Karpas-422 (cell line): ENCODE measurements at places on chromosomes 12 and 14.

- no peak for DNase-seq
Observed at GRCh38 chr14:87613881-87614280, 379.1 kb downstream of the GALC start.

GRCh38 chr12:124779161-124780141 is 84.2 kb downstream of the SCARB1 start:
- no peak for DNase-seq

GRCh38 chr12:23066095-23066494 is 441.1 kb downstream of the ETNK1 start:
- DNase-seq, result no peak

- DNase-seq, result no peak
Observed at GRCh38 chr14:23143911-23144310, 24.9 kb upstream of the CEBPE start.

GRCh38 chr14:99679996-99680395 is 4.1 kb upstream of the CYP46A1 start:
- no peak for DNase-seq

GRCh38 chr12:55694651-55695050 is 13.1 kb downstream of the ITGA7 start:
- DNase-seq, result no peak

DNA sequence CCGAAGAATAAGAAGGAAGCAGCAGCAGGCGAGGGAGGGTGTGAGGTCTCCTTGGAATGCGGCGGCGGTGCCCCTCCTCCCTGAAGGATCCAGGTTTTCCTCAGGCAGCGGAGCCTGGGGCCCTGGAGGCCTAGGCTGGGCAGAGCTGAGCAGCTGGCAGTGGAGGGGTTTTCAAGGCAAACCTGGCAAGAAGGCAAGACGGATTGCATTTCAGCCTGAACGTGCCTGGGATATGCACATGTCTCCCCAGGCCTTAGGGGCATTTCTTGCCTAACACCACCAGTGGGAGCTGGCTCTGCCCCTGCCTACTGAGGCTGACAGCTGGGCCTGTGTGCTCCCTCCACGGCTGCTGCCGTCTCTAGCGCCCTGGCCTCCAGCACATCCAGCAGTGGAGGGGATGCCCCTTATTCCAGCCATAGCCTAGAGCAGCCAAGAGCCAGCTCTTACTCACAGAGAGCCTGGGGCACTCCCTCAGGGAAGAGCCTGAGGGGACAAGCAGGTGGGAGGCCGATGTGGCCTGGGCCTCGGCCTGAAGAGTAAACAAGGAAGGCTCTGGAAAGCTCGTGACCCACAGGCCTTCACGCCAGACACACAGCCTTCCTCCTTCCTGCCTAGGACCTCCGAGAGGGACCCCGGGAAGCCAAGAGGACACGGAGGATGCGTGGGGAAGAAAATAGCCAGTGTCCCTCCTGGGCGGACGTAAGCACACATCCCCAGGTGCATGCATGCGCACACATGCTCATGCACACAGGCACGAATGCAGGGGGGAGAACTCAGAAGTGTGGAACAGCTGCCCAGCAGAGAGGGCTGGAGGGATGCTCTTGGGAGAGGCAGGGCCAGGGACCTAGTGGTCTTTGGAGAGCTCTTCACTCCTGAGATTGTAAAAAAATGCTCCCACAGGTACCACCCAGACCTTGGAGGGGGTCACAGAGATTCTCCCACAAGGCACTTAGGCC is 23.0 kb upstream of the EIF2B2 start:
- DNase-seq, result peak; percentile 68

GRCh38 chr12:6539707-6540134 is 5.4 kb downstream of the GAPDH start:
- DNase-seq, result peak; percentile 86

DNA sequence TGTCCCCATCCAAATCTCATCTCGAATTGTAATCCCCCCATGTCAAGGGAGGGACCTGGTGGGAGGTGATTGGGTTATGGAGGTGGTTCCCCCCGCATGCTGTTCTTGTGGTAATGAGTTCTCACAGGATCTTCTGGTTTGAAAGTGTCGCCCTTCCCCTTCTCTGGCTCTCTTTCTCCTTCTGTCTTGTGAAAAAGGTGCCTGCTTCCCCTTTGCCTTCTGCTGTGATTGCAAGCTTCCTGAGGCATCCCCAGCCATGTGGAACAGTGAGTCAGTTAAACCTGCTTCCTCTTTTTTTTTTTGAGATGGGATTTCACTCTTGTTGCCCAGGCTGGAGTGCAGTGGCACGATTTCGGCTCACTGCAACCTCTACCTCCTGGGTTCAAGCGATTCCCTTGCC is 104.0 kb downstream of the CCDC91 start:
- peak; percentile 71 for DNase-seq

- no peak for DNase-seq
Observed at GRCh38 chr12:76946446-76946845, 67.6 kb upstream of the CSRP2 start.

DNA sequence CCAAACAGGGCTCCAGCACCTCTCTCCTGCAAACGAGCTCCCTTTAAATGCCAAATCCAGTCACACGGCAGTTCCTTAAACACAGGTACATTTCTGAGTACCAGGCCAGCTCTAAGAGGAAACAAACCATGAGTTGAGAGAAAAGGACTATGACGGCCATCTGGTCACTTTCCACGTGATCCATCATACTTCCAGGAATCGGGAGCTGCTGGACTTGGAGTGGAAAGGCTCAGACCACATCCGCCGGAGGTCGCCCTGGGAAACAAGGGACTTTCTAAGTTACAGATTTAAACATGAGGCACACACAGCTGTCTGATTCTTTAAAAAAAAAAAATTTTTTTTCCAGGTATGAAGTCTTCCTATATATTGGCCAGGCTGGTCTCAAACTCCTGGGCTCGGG is 39.2 kb downstream of the ACADS start:
- DNase-seq, result no peak

DNA sequence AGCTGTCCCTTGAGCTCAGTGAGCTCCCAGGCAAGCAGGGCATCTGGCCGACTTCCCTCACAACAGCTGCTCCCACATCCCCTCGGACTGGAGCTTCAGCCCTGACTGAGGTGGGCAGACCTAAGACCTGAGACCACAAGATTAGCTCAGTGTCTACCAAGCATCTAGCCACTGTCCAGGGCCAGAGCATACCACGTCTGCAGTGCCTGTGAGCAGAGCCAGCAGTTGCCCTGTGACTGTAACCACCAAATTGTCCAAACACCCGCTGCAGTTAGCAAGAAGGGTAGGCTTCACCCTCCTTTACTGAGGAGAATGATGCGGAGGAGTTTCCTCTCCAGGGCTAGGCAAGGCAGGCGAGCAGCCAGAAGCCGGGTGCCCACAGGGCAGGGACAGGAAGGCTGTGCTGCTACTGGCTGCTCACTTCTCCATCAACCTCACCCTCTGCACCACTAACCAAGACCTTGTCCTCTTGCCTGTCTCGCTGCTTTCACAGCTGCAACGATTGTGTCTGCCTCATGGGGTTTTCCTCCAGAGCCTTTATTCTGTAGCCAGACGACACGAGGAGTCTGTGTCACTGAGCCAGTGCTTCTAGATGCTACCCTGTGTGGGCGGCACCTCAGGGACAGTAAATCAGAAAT is 53.9 kb downstream of the ANAPC7 start:
- no peak for DNase-seq

DNA sequence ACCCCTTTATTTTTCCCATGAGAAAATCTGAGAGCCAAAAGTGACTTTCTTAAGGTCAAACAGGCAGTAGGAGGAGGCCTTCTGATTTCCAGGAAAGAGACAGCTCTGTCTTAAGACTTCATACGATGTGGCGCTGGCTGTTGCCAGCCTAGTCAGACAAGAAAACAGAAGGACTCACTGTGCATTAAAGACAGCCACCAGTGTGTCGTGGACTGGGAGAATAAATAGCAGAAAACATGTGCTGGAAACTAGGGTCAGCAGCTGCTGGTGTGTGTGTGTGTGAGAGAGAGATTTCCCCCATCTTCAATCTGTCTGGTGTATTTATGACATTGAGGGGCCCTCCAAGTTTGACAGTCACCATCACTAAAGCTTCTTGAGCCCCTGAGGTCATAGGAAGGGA is 708.6 kb upstream of the TMEM132C start:
- DNase-seq, result no peak

- peak; percentile 96 for DNase-seq
Observed at GRCh38 chr14:91356181-91356763, 61.3 kb downstream of the CCDC88C start.

DNA sequence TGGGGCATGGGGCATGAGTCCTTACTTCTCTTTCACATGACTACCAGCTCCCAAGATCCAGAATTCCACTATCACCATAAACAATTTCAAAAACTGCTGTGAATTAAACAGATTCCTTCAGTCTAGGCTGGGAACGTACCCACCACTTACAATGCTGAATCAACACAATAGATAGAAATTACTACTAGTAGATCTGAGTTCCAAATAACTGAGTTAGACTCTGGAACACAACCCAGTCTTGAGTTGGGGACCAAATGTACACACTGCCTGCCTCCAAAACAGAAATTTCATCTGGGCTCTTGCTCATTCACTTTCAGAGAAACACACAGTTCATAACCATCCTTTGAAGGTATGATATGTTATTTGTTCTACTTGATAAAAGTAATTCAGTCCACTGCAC is 8.9 kb downstream of the CORO1C start:
- no peak for DNase-seq

DNA sequence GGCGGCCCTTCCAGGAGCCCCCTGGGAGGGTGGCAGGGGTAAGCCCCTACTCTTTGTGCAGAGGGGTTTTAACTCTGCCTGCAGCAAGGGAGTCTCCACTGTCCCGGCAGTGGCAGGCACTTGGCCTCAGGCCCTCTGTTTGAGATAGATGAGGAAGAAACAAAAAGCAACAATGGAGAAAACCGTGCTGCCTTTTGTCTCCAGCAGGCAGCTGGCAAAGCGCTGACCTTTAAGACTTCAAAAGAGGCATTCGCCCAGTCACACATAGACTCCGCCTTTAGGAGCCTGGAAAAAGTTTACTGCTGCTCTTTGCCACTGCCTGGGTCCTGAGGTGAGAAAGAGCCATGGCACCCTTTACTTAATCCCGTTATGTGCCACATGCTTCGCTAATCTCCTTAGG is 158.2 kb upstream of the NTF3 start:
- DNase-seq, result no peak

DNA sequence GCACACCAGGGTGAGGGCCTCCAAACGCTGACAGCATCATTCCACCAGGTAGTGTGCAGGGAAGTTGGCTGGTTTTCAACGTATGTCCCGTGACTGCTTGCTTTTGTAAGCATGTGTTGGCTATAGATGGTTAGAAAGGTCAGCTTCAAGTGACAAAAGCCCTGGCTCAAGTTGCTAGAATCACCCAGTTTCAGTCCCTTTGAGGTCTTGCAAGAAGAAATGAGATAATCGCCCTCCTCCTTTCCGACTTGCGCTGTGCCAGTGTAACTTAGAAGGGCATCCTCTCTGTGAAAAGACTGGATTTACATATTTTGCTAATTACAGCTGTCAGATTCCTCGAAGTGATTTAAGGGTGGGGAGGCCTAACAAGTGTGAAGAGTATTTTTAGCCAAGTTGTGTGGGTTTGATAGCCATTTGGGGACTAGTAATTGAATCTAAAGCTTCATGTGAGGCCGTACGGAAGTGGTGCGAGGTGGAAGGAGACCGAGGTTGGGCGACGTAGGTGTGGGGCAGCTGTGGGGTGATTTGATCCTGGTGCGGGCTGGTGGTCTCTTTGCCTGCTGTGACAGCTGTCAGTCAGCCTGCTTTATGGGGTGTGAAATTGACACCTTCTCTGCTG is 94.7 kb downstream of the CHST11 start:
- DNase-seq, result peak; percentile 80

DNA sequence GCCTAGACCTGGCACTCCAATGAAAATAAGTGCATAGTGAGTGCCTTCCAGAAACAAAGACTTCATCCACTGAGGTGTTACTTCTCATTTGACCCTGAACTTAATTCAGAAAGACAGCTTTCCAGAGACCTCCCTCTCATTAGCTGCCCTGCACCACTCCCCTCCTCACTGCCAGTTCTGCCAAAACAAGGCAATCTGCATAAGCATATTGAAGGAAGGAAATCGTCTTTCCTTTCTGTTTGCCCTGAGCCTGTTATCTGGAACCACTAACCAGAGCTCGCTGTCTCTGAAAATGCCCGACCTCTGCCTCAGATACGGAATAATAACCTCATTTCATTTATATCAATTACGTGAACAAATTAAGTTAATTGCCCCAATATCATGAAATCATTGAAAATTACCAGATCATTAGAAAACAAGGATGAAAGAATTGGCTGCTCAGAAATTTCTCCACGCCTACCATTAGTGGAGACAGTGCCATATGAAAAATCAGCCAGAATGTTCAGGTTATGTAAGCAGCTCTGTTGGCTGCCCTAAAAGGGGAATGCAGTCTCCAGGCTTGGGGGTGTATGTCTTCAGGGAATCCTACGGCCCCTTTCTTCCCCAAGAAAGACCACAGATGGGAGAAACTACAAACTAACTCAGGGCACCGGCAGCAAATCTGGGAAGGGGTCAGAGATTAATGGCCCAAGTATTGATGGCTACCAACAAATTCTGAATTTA is 149.9 kb upstream of the FKBP4 start:
- no peak for DNase-seq

GRCh38 chr12:50841716-50842531 is 802 bp upstream of the TMPRSS12 start:
- DNase-seq, result no peak

DNA sequence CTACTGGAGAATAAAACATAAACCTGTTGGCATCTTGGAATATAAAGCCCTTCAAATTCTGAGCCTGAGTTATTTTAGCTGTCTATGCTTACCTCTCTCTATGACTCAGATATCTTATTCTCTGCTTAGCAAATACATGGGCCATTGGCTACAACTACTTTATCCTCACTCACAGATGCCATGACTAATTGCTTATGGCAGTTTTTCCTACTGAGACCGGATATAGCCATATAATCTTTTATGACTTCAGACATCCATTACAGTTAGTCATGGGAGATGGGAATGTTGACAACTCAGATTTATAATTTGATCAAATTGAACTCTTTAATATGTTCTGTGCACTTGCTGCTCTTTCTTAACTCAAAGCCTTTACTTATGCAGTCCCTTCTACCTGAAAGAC is 502.4 kb upstream of the ATP2B1 start:
- no peak for DNase-seq

- DNase-seq, result no peak
Observed at GRCh38 chr12:64893961-64894360, 69.5 kb downstream of the TBC1D30 start.

DNA sequence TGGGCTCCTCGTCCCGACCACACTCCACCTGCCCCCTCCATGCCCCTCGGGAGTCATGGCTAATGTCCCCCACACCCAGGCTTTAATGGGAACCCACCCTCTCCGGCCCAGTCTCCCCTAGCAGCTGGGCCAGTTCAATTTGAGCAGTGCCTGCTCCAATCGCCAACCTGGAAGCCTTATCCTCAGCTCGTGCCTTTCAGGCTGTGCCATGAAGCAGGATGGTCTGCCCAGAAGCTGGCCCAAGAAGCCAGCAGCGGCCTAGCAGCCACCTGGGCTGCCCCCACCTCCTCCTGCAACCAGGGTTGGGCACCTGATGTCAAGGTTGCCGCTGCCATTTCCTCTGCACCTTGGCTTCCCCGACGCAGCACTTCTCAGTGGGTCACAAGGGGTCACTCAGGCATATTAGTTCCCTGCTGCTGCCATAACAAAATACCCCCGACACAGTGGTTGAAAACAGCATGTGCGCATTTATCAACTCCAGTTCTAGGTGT is 2.3 kb upstream of the CLBA1 start:
- no peak for DNase-seq

GRCh38 chr14:47208434-47208833 is 467.0 kb downstream of the MDGA2 start:
- DNase-seq, result no peak
